SW480 (cell line): ENCODE measurements at places on chromosomes 7 and 10.

GRCh38 chr7:77335581-77335980 lies 80.6 kb downstream of the GSAP start:
- DNase-seq = no peak

DNA sequence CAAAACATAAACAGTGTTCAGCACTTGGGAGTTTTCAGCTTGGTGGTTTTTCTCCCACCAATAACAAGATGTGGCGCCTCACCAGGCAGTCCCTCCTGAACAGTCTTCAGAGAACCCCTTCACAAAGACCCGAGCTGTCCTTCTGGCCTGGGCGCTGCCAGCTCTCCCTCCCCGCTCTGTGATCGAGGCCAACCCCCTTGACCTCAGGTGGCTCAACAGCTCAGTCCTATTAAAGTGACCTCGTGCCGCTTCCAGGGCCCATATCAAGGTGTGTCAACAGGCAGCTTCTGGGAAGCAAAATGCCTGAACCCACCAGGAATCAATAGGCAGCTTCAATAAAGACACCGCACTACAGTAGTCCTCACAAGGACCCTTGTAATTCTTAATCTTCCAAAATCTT lies 63.3 kb downstream of the CHST15 start:
- DNase-seq = no peak

GRCh38 chr7:130939321-130940095 lies 205.5 kb upstream of the KLF14 start:
- DNase-seq = no peak

DNA sequence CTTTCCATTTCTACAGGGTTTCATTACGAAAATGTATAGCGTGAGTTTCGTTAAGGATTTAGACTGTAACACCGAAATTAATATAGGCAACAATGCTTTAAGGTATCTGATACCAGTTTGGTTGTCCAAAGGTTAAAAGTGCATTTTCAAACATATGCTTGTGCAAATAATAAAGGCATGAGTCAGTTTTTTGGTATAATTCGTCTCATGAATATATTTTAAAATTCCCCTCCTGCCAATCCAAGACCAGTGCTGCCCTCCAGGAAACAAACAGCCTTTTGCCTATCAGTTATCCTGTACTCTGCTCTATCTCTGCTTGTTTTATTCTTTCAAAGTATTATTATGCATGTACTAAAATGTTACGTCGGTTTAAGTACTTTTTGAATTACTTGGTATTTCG lies 2.0 kb downstream of the LCOR start:
- DNase-seq = no peak

GRCh38 chr7:43242628-43243255 lies 130.3 kb downstream of the HECW1 start:
- no peak for DNase-seq

GRCh38 chr7:45215601-45216062 lies 58.0 kb downstream of the RAMP3 start:
- DNase-seq = no peak

- no peak for DNase-seq
These were observed 160.7 kb downstream of the MAD1L1 start for GRCh38 chr7:2072042-2072441.

DNA sequence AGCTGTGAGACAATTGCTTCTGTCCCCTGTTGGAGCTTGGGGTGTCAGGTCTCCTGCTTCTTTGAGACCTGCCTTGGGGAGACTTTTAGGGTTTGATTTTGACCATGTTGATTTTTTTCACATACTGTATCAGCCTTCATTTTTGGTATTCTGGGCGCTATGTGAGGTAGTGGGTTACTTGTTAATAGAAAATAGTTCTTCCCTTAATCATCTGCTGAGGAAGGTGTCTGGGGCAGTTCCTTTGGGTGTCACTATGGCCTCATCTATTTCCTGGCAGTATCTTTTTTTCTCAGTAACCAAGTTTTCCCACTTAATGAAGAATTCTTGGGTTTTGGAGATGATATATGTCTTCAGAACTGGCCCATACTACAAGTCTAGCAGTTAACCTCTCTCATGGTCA lies 4.6 kb upstream of the NOLC1 start:
- DNase-seq = no peak

- DNase-seq = peak; percentile 56
These were observed 918 bp downstream of the PWWP2B start for GRCh38 chr10:132397671-132398565.

- DNase-seq = no peak
These were observed 166.3 kb downstream of the TNS3 start for GRCh38 chr7:47415318-47416212.

DNA sequence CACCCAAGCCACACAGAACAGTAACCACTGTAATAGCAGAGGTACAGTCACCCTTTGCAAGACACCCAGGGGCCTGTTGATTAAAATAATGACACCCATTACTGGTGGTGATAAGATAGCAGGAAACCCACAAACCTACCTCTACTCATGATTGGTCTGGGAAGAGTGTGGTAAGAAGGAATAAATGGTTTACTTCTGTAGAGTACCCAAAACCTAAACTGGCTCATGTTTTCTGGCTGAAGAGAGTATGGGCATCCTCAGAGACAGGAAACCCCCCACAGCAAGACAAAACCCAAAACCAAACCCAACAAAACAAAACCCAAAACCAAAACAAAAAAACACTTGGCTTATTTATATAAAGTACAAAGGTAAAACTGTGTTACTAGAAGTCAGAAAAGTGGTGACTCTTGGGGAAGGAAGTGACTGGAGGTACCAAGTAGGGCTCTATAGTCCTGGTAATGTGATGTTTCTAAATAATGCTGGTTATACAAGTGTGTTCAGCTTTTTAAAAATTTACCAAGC lies 15.5 kb upstream of the DNAJB12 start:
- no peak for DNase-seq

DNA sequence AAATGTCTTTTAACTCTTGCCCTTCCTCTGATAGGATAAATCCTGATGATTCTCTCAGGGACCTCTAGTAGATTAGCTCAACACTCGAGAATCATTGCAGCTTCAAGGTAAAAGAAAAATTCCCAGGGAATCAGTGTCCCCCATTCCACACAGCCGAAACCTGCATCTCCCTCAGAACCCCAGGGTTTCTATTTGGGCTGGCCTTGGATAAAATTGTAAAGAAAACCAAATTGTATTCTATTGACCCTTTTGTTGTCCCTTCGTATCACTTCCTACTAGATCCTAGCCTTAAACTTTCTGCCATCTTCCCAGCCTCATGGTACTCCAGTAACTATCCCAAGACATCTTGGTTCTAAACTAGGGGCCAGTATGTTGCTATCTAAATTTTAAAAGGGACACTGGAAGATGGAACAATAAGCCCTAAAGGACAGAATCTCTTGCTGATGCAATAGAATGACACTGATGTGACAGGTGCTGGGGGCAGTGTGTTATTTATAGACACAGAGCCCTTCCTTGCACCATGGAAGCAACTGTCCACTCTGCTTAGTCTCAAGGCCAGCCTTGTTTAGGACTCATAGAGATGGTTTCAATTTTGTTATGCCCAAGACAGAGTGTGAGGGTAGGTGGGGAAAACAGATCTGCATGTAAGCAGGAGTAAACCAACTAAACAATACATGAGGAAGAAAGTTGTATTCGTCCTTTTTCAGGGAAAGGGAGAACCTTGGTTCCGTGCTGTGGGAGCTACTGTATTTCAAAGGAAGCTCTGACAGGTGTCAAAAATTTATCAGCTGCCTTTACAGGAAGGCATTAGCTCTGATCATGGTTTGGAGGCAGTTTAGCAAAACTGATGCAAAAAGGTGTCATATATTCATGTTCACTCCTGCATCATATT lies 7.6 kb downstream of the ASB15 start:
- DNase-seq = peak; percentile 29

DNA sequence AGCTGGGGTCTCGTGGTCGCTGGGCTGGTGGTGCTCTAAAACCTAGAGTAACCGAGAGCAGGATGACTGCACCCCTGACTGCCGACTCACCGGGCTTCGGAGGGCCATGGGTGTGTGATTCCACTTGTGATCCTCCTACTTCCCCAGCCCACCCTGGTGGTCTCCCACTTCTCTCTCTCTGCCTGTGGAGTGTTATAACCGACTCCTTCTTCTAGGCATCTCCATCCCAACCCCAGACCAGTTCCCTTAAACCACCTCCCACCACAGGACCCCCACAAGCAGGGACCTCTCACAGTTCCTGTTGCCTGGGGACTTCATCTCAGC lies 52.4 kb downstream of the IKZF1 start:
- no peak for DNase-seq

DNA sequence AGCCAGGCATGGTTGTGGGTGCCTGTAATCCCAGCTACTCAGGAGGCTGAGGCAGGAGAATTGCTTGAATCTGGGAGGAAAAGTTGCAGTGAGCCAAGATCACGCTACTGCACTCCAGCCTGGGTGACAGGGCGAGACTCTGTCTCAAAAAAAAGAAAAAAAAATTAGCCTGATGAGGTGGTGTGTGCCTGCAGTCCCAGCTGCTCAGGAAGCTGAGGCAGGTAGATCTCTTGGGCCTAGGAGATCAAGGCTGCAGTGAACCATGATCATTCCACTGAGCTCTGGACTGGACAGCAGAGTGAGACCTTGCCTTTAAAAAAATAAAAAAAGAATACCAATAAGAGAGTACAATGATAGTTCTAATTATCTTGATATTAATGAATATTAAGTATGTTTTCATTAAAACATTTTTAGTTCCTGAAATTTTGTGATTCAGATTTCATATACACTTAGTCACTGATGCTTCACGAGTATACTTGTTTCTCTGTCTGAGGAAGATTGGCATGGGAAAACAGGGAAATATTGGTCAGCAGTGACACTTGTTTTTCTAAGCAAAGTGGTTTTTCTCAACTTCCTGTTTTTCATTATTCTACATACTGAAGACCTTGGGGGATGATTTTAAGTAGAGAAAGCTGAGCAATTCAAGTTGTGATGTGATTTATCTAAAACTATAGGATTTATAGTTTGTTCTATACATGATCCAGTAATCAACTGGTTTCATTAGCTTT lies 76.8 kb downstream of the ADK start:
- no peak for DNase-seq

DNA sequence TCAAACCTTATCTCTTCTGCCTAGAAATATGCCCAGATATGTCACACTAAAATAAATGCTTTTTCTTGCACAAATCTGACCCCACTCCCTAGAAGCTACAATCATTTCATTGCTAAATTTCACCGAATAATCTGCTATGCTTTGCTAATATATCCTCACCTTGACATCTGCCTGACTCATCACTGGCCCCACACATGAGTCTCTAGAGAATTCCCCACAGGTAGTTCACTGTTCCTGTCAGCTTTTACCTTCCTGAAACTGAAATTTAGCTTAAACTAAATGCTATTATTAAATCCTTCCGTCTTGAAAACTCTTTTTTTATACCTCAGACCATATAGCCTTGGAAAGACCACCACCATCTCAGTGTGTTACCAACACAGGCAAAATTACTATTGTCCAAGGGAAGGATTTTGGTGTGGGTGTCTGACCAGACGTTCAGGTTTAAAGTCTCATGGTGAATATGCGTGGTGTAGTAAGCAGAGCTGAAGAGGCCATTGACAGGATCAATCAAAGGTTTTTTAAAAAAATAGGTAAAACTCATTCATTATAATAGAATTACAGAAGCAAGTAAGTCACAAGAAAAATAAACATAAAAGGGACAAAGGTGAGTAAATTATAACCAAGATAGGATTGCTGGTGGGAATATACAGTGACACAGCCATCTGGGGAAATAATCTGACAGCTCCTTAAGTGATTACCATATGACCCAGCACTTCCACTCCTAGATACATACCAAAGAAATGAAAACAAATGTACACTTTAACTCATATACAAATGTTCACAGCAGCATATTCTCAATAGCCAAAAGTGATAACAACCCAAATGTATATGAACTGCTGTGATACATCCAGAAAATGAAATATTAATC lies 173.5 kb downstream of the KMT2E start:
- no peak for DNase-seq

DNA sequence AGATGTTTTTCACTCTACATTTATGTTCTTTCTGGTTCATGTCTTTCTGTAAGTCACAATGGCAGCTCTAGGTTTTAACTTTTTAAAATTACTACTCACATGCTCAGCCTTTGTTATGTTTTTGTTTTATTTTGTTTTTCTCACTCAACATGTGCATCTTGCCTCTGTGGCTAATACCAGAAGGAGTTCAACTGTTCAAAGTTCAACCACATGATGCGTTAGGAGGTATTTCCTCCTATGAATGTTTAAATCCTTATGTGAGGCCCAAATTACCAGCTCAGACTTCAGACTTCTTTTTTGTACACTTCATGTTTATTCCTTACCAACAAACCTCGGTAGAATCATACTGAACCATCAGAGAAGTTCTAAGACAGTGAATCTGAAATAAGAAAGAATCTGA lies 151.6 kb downstream of the MALRD1 start:
- no peak for DNase-seq

GRCh38 chr7:12217311-12217710 lies 6.2 kb downstream of the TMEM106B start:
- DNase-seq = no peak

GRCh38 chr7:111955616-111956015 lies 250.6 kb downstream of the DOCK4 start:
- DNase-seq = no peak

DNA sequence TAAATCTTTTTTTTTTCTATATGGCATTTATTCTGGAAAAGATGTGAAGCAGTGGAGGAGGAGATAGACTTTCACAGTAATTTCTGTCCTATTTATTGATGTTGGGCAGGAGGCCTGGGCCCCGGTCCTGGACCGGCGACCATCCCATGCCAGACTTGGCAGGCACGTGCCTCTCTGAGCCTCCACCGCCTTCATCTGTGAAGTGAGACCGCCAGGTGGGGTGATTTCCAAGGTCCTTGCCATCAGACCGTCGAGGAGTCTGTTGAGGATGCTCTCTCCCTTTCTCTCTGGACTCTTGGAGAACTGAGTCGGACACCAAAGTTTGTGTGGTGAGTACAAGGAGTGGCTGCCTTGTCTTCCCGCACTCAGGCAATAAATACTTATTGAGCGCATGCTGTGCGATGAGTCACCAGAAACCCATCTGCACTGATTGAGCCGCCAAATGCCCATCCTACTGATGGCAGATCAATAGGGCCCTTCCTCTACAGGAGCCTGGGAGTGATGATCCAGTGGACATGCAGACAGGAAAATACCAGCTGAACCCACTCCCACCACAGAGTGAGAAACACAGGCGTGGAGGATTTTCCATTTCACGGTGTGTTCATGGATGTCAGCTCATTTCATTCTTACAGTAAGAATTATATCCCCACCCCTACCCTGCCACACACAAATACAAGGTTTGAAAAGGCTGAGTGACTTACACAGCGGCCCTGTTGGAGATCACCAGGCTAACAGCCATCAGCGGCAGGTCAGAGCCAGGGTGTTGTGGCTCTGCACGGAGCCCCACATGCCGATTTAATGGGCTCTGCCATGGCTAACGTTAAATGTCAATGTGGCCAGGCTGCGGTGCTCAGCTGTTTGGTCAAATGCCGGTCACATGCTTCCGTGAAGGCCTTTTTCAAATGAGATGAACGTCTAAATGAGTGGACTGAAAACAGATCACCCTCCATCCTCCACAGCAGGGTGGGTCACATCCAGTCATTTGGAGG lies 11.5 kb upstream of the PRKAG2 start:
- no peak for DNase-seq
